Upper lobe of left lung (tissue), 6 donors: ENCODE measurements at places on chromosomes 13 and 19. TPM values are rescaled to one million over a fixed set of nuclear protein-coding genes. Genes with fewer than 3 reads are reported as not detected.

CBARP gene
- total RNA-seq, result not detected

DNA sequence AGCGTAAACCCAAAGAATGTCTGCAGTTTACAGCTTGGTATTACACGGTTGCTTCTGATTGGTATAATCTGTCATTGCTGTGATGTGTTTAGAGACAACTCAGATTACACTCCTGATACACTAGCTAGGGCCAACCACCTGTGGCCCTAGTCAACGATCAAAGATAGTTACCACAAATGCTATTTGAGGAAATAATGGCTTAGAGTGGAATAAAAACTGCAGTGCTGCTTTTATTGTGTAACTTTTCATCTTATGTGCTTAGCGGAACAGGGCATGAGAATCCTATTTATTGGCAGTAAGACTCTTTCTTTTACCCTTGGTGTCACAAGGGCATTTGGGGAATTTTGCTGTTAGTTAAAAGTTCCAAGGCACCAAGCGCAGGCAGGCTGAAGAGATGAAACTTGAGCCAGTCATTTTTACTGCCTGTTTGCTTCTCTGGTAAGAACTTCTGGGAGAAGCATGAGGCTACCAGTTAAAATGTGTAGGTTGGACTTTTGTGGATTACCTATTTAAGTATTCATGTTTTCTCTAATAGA lies 363.3 kb downstream of the KCNRG start:
- DNase-seq, result no peak

- peak; percentile 48 for DNase-seq
Measured at GRCh38 chr19:1220976-1221903, 15.7 kb downstream of the STK11 start.

DNA sequence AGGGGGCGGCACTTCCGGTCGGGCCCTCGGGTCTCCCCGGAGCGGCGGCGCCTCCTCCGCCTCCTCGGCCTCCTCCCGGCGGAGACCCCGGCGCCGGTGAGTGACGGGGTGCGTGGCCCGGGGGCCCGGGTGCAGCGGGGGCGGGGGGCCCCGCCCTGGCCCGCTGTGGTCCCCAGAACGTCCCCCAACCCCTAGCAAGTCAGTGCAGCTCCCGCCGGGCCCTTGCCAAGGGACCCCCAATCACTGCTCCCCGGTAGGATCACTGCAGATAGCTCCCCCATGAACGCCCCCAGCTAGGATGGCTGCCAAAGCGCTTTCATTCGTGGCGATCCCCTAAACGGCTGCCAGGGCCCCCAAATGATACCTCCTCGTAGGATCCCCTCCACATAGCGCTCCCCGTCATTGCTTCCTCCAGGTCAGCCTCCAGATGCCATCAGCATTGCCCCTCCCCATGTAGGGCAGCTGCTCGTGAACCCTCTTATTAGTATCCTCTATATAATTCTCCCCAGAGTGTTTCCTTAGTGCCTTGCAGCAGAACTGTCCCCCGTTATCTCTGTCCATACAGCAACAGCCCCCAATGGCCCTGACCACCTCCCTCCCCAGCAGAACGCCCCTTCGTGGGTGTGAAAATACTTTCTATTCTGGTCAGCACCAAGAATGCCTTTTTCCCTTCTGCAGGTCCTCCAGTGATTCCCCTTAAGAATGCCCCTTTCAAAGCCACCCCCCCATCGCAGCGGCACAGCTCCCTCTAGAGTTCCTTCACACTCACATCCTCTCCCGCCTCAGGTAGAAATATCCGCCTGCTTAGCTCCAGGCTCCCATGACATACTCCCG lies at the start of gene ZNF865:
Gene ZNF865, plus strand, starts transcription at position 11 of the 834 bp plus-strand sequence. CDS start 7,972 bp downstream, outside the sequence.
- DNase-seq, result no peak

C19orf81 gene
- total RNA-seq, result 1.7 TPM

SMIM7 gene
- 71.8 TPM for total RNA-seq

- DNase-seq, result peak; percentile 80
Measured at GRCh38 chr19:41844601-41845000, at the start of gene LYPD4. LYPD4 (minus strand) TSS chr19:41844683; CDS start chr19:41839285, 5,398 bp downstream.

DNA sequence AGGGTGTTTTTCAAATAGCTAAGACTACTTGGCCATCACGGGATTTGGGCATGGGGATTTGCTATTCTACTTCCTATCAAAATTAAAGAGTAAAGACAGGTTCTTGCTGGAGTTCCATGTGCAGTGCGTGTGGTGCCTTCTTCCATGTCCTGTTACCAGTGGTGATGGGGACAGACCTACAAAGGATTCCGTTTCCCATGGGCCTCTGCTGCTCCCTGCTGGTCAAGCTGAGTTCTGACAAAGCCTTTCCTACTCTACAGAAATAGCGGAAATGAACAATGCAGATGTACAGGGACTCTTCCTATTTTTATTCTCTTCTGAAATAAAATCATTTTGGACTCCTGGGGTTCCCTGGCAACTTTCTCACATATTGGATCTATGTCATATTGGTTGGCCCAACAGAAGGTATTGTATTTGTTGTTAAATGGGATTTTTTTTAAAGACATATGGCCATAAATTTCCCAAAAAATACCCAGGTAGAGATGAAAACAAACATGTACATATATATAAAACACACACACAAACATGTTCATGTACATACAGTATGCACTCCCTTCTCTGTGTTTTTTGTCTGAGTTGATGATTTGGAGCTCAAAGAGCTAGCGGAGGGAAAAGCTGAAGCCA lies 90.5 kb upstream of the SLC15A1 start:
- no peak for DNase-seq

DNA sequence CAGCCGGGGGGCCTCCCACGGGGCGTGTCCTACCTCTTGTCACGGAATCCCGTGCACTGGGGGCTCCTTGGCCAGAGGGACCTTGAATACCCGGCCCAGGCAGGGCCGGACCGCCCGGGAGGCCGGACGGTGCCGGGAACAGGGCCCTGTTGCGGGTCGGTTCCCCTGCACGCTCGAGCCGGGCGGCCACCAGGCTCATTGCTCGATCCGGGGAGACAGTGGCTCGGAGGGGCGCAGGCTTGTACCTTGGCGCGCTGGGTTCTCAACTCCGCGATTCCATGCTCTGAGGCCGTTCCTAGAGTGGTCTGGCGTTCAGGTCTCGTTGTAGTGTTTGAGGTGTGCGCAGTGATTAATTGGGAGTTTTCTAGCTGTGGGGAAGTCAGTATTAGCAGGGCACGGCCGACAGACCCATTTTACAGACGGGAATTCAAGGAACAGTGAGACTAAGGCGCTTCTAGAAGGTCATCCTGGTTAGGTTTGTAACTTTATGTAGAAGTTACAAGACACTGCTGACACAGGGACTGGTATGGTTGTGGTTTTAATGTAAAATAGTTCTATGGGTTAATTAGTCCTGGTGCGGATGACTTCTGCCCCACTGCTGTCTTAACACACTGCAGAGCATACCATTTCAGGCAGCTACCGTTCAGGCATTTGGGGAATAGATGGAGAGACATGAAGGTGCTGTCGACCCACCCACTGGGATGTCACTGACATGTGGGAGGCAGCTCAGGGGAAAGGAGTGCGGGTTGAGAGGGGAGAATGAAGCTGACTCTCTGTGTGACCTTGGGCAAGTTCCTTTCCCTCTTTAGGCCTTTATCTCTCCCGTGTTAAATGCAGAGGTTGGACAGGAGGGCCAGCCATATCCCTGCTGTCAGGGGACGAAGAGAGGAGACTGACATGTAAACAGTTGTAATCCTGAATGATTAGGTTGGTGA lies 592 bp downstream of the CLPTM1 start:
- DNase-seq, result no peak

DNA sequence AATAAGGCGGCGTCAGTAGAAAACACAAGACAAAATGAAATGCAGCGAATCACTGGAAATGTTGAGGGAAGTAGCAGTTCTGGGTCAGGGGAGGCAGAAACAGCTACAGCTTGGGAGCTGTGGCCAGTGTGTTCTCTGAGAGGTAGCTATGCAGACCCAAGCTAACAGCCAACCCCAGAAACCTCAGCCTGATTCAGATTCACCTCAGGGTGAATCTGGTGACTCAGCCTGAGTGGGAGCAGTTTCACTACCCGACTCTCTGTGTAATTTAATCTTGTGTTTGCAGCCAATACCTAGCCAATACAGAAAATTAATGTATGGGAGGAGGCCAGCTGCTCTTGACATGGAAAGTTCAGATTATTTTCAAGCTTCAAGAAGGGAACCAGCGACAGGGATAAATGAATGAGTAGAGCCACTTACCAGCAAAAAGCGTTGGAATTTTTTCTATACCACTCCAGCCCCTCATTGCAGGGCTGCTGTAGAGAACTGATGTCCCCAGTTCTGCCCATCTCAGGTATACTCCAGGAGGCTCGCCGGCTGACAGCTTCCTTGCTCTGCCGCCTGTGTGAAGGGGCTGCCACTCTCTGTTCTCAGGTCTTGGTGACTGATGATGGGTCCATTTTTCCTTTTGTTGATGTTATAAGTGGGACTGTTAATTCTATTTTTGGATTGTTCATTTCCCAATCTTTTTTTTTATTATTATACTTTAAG lies 8.9 kb downstream of the IGFL3 start:
- DNase-seq, result no peak

DNA sequence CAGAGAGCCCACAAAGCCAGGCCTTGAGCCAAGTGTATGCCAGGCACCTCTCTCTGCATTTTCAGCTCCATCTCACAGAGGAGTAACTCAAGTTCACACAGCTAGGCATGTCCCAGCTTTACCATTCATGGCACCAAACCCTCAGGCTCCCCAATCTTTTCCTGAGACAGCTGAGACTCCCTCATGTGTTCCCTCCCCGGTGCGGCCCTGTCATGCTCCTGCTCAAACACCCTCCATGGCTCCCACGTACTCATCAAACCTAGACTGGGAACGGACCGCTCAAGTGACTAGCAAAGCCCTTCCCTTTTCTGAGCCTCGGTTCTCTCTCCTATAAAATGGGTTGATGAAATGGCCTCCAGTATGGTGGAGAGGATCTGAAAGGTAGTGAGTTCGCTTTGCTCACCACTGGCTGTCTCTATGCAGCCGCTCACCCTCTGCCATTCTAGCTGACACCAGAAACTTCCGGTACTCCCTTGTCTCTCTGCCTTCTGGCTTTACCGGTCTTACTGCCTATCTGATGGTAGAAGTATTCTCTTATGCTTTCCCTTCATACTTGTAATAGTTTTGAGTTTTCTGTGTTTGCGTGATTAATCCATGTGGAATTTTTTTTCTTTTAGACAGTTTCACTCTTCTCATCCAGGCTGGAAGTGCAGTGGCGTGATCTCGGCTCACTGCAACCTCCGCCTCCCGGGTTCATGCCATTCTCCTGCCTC lies 7.8 kb upstream of the SLC44A2 start:
- DNase-seq, result no peak

- no peak for DNase-seq
Measured at GRCh38 chr19:28290963-28291657, 921.8 kb downstream of the UQCRFS1 start.

DYRK1B gene
- 25.6 TPM for total RNA-seq

PCDH17 gene
- 22.0 TPM for total RNA-seq

ZNF20 gene
- 3.4 TPM for total RNA-seq

FUT3 gene
- 4.2 TPM for total RNA-seq

- DNase-seq, result no peak
Measured at GRCh38 chr13:27352698-27353097, 71.7 kb upstream of the GTF3A start.

CYP4F3 gene
- total RNA-seq, result 2.1 TPM

DNA sequence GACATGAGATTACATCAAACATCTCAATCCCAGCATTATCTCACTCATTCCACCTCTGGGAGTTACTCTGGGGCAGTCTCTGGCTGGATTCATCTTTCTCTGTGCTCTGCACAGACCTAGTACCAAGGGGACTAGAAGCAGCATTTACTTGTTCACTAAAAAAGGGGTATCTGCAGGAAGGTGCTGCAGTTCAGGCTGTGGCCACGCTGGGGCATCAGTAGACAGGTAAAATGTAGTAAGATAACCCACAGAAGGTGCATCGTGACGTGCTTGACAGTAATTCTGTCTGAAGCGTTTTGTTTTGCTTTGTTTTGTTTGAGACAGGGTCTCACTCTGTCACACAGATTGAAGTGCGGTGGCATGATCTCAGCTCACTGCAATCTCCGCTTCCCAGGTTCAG lies 29.3 kb downstream of the ZNF564 start:
- DNase-seq, result no peak

DNA sequence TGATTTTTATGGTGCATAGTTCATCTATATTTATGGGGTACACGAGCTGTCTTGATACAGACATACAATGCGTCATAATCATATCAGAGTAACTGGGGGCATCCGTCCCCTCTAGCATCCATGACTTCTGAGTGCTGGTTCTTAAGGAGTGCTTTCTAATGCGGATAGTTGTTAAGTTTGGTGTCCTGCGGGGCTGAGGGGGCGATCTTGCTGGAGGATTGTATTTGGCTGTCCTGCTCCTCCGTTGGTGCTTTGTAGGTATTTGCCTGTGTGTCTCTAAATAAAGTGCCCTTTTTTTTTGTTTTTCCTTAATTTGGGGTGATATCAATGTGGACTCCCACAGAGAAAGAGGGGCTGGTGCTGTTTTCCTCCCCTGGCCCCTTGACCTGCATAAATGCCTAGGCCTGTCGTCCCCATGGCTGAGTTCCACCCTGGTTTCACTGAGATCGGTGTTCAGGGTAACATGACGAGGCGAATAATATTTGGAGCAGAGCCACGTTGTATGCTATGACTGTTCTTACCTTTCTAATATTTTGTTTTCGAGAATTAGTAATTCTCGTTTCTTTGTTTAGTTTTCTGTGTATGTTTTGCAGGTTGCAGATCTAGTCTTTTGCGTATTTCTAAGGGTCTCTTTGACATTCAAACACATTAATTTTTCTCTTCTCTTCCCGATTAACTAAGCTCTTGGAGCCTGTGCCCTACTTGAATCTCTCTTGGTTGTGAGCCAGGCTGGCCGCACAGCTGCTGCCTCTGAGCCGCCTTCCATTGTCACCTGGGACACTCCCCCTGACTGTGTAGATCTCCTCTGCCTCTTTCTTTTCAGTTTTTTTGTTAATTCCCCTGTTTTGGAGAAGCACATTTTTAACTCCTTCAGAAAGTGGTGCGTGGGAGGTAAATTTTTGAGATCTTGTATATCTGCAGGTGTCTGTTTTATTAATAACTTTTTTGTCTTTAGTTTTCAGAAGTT lies 100.3 kb downstream of the ARHGEF7 start:
- no peak for DNase-seq

VAV1 gene
- total RNA-seq, result 18.6 TPM

ZNF836 gene
- 8.4 TPM for total RNA-seq

DNA sequence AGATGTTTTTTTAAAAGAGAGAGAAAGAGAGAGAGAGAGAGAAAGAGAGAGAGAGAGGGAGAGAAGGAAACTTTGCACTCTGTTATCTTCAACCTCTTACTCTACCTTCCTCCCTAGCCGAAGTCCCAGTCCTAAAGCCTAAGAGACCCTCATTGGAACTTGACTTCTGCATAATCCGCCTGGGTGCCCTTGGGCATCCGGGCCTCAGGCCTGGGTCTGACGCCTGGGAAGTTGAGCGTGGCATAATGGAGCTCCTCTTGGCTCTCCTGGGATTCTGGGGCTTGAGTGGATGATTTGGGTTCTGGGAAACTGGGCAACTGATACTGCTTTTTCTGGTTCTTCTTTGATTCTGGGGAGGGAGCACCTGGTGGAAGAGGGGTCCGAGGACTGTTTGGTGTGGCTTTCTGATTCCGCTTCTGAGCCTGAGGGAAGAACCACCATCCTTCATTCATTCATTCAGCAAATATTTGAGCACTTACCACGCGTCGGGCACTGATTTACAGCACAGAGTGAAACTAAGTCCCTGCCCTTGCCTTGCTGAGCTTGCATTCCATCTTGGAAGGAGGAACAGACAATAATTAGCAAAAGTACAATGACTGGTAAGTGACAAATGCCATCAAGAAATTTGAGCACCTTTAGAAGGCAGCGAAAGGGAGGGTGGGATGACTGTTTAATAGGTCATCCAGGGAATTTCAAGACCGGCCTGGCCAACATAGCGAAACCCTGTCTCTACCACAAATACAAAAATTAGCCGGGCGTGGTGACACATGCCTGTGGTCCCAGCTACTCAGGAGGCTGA lies 6.3 kb downstream of the SIGLEC10 start:
- no peak for DNase-seq

DCT gene
- not detected for total RNA-seq
